Suppressor macrophage treated with lipopolysaccharide for 4 hours (primary cell): ENCODE measurements at places on chromosomes 4 and X.
A peak's percentile ranks its signal among the peaks of the same experiment; 100 is the strongest.

- DNase-seq = no peak
Observed at GRCh38 chr4:172124656-172125308, 311.6 kb downstream of the GALNTL6 start.

DNA sequence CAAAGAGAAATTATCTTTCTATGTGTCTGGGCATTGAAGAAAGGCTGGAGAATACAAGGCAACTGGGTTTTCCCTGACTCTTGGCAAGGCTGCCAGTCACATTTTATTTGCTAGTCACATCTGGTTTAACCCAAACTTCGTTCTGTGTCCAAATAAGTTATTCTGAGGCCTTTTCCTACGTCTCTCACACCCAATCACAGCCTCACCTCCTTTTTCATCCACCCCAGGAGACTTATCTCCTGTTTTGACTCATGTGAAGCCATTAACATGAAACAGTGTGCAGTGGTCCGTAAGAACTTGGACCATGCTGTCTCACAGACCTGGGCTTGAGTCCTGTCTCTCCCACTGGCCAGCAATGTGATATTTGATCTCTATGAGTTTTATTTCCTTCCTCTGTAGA, 59.3 kb downstream of the CNGA2 start:
- no peak for DNase-seq

DNA sequence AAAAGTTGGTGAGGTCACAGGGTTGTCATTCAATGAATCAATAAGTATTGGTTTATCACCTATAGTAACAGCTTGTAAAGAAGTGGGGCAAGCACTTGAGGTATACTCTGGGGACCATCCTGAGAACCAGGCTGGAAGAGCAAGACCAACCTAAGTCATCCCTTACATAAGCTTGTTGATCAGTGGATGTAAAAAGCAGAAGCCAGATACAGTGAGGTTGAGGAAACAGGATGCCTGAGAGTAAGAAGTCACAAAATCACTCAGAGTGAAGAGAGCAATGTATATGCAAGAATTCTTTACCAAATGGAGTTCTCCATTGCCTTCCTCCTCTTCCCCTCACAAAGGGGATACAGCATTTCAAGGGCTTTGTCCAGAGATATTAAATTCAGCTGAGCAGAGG, 76.3 kb upstream of the PACRGL start:
- DNase-seq = peak; percentile 37

GRCh38 chr4:161892951-161893350, 270.8 kb downstream of the FSTL5 start:
- no peak for DNase-seq

DNA sequence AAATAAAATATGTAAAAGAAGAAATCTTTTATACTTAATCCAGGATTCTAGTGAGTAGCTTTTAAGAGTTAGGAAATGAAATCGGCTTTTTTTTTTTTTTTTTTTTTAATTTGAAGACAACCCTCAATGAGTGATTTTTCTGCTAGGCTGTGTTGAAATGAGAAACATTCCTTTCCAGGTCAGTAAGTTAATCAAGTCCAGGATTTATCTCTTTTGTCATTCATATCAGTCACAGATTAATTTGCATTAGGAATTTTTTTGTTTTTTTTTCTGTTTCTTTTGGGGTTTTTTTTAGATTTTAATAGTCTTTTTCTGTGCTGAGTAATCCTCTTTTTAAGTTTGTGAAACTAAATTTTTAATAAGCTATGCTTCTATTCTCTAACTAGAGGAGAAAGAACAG, 448.1 kb downstream of the ADGRL3 start:
- no peak for DNase-seq

GRCh38 chr4:143616771-143617170, 83.7 kb downstream of the FREM3 start:
- no peak for DNase-seq

- no peak for DNase-seq
Observed at GRCh38 chrX:149982310-149982709, 44.0 kb upstream of the EOLA2 start.

GRCh38 chr4:1469607-1470392, 63.6 kb upstream of the NKX1-1 start:
- DNase-seq = no peak

GRCh38 chr4:138217567-138217966, 24.6 kb downstream of the SLC7A11 start:
- no peak for DNase-seq

DNA sequence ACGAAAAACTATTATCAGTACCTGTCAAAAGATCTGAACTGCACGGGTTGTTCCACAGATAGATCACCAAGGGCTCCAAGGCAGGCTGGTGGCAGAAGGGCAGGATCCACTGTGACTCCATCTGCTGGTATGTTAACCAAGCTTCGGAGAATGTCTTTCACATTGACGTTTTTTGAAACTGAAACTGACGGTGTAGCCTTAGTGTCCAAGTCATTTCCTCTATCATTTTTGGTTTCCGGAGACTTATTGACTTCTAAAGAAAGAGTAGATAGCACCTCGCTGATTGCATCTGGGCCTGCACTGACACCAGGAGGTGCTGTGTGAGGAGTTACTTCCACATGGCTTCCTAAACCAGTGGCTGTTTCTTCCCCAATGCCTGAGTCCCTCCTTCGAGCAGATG, 186.9 kb downstream of the LRBA start:
- DNase-seq = peak; percentile 73

GRCh38 chrX:125646195-125646594, 326.5 kb downstream of the TEX13C start:
- DNase-seq = no peak

DNA sequence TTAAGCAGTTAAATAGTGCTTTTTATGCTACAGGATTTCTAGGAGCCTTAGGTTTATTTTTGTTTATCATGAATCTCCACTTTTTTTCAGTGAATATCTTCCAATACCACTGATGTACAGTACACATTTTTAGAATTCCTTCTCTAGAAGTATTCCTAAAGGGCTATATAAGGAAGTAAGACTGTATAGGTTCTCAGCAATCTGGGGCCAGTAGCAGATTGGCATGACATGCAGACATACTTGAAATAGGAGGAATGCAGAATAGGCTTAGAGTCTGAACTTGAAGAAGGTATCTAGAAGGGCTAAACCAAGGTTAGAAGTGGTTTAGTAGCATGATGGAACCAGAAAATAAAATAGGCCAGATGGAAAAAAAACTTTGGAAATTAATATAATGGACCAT, 29.8 kb downstream of the HEPH start:
- no peak for DNase-seq

- DNase-seq = no peak
Observed at GRCh38 chr4:70544279-70544868, 26.0 kb downstream of the AMTN start.

DNA sequence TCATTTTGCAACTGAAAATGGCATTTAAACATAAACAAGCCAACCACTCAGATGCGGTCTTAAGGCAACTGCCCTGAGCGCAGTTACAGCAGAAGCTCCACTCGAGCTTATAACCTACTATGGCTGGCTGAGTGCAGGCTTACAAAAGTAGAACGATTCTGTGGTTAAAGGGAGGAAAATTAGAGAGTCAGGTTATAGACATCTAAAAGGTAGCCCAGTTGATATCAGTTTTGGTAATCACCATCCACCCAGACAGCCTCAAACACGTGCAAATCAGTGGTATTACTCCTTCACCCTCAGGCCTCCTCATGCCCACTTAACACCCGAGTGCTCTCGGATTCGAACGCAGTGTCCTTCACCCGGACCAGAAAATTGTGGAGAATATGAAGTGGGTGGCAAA, 3.1 kb downstream of the LEF1 start:
- DNase-seq = no peak

DNA sequence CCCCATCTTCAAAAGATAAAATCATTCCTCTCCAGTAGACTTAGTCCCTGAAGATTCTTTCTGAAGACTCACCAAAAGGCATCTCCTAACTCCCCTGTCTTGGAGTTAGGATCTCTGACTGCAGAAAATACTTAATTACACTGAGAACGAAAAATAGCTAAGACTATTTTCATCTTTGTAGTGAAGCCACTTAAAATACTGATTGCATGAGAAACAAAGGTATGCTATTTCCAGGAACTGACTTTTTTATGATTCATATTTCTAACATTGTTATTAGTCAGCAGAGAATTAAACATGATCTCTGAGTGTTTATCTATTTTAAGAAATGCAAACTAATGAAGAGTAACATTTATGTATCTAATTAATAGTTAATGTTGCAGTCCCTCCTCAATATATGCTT, 71.8 kb upstream of the NR3C2 start:
- DNase-seq = no peak

DNA sequence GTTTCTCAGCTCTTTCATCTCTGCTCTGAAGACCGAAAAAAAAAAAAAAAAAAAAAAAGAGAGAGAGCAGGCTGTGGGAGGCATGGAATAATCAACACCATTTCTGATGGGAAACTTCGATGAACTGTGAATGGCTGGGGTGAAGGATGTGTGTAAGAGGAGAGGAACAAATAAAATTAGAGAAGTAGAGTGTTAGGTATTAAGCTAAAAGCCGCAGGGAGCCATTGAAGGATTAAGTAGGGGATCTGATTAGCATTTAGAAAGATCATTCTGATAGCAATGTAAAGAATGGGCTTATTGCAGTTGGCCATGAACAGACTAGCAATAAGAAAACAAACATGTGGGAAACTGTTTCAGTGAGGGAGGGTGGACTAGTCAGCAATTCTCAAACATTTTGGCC, 33.6 kb upstream of the JADE1 start:
- no peak for DNase-seq

- no peak for DNase-seq
Observed at GRCh38 chrX:39157796-39158195, 356.5 kb downstream of the MID1IP1 start.

DNA sequence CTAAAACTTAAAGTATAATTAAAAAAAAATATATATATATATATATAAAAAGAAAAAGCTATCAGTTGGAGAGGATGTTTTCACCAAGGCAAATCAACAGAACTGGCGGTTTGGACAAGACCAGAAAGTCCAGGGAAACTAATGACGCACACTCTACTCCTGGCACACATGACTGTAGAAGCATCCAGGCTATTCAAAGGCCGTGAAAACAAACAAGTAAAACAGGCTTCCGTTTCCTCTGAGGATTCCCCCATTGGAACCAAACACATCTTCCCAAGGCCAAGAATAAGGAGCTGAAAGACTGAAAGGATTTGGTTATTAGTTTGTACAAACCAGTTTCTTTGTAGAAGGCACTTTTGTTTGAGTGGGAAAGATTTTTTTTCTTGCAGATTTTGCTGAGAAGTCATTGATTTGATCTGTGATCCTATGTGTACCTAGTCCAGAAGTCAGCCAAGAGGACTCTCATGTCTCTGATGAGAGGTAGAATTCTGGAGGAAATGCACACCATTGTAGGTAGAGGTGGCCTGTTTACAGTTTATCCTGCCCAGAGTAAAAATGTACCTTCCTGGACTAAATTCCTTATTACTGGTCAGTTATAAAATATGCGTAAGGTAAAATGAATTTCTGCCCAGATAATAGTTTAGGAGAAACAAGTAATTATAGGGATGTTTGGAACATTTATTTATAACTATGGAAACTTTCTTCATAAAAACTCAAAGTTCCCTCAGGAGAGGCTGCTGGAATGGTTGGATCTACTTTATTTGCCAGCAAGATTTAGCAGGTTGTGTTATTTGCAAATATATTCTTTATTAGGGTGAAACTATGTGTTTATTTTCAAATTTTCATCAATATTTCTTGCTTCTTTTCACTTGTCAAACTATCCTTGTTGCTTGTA, 66.5 kb downstream of the DMP1 start:
- DNase-seq = no peak

DNA sequence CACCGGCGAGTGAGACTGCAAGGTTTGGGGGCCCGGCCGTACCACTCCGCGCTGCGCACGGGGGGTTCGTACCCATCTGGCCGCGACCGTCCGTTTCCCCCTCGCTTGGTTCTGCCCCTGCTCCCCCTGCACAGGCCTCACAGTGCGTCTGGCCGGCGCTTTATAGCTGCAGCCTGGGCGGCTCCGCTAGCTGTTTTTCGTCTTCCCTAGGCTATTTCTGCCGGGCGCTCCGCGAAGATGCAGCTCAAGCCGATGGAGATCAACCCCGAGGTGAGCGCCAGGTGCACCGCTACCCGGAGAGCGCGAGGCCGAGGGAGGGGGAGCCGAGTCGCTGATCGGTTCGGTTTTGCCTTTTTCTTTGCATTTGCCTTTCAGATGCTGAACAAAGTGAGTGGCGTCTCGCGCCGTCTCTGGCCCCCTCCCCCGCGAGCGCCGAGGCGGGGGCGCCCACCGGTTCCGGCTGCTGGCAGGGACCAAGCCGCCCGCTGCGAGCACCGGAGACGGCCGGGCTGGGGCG, at the start of gene UCHL1:
UCHL1 (plus strand) TSS at position 189 of the 517 bp plus-strand sequence; CDS start at position 238, 49 bp downstream.
- DNase-seq = no peak

- DNase-seq = no peak
Observed at GRCh38 chrX:111831343-111831742, 44.6 kb upstream of the TRPC5OS start.

DNA sequence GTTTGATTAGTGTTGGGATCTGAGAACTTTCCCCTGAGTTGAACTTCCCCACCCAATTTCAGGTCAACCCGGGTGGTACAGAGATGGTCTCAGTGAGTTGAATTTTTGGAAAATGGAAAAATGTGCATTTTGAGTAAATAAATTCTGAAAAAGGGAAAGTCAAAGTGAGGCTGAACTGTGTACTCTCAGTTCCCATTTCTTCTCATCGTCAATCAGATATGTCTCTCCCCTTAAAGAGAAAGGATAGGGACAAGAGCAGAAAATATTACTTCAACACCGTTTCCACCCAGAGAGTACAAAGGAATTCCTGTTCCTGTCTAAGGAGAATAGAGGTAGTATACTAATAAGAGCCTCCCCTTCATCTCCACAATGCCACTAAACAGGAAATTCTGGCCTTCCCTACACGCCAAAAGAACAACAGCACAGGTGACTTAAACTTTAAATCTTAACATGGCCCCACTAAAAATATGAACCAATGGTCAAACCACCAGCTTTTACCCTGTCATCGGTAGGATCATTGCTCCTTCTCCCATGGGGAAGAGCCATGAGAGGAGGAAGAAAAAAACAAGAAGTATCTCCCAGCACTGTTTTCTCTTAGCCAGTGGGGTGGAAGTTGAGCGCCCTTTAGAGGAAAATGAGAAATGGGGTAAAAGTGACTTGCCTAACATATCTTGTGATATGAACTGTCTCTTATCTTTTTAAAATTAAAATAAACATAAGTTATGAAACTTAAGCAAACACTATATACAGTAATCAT, 30.3 kb downstream of the BMP3 start:
- DNase-seq = peak; percentile 19

DNA sequence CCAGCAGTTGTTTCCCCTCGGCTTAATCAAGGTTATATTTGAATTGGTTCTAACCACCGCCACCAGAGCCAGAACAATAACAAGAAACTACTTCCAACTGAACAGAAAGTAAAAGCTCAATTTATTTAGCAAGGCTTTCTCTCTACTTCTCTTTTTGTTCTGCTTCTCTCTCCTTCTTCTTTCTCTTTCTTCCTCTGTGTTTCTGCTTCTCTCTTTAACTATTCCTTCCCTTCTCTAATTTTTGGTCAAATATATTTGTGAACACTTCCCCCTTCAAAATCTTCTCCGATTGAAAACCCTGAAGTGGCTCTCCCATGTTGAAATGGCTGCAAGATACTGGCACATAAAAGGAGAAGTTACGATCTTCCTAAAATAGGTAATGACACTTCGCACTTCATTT, 1195.9 kb upstream of the PRKX start:
- DNase-seq = peak; percentile 35
